ENCODE measurements at places on chromosomes 6 and 20.

GRCh38 chr6:158705386-158706126 lies 55.7 kb downstream of the SYTL3 start:
- no peak for DNase-seq

DNA sequence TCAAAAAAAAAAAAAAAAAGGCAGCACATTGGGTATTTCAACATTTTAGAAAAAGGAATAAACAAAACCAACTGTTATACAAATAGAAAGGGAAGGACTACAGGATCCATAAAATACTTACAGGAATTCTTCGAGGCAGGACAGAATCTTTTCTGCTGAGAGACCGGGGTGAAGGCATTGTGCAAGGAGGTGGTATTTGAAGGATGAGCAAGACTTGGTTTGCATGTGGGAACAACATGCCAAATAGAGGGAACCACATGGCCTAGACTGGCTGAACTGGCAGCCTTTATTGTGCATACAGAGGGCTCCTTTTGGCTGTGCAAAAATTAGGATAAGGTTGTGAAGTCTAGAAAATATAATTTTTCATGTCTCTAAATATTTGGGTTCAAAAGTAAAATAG lies 62.9 kb downstream of the SCAND1 start:
- no peak for DNase-seq

DNA sequence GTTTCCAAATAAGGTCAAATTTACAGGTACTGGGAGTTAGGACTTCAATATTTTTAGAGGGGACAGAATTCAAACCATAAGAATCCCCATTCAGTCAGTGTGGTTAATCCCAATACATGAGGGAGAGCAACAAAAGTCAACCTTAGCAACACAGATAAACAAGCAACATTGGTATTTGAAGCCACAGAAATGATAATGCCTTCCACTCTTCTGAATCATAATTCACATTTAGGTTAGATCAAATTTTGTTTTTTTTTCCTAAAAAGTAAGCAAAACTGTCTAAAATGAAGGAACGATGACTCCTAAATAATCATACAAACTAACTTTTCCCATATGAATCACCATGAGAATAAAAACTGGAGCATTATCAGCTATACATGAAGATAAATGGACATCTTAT lies 246.0 kb upstream of the TENT5A start:
- DNase-seq = no peak

GRCh38 chr6:131470534-131470933 lies 102.5 kb upstream of the ARG1 start:
- DNase-seq = no peak

DNA sequence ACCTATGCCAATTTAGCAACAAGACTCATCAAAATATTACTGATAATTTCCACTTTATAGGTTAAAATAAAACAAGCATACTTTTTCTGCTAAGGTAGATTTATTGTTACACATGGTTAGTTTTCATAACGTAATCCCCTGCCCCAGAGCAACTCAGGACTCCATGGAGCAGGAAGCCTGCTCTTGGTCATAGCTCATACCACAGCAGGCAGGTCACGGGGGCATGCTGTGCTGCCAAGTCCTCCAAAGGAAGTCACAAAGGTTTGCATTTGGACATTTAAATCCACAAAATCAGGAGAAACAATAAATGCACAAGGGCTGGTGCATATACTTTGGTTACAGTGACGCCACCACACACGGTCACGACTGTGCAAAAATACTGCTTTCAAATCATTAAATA lies 12.5 kb downstream of the GZF1 start:
- no peak for DNase-seq

DNA sequence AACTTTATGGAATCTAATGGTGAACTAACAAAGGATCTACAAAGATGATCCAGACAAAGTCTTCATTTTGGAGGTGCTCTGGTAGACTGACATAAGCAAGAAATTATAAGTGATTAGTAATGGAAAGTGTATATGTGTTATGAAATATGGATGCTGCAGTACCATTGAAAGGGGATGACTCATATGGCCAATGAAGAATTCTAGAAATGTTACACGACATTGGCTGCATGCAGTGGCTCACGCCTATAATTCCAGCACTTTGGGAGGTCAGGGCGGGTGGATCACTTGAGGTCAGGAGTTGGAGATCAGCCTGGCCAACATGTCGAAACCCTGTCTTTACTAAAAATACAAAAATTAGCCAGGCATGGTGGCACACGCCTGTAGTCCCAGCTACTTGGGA lies 23.5 kb downstream of the CFAP206 start:
- DNase-seq = no peak

DNA sequence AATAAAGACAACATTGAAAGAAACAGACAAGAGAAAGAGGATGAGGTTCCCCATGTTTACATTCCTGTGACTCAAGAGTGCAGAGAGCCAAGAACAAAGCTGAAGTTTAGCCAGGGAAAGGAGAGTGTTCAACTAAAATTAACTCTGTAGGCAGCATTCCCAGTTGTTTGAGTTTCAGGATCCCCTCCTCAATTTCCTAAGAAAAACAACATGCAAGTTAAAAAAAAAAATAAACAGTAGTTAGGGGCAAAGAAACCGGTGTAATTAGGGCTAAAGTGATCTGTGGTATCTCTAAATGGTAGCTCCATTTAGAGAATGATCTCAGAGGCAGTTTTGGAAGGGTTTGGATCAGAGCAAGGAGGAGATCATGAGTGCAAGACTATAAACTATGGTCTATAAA lies 30.9 kb upstream of the RAB23 start:
- no peak for DNase-seq

All from vagina (tissue), 2 donors.